Naive thymus-derived CD4-positive, alpha-beta T cell (primary cell): ENCODE measurements at places on chromosomes 7 and 10. TPM values are rescaled to one million over a fixed set of nuclear protein-coding genes. Genes with fewer than 3 reads are reported as not detected.

DNA sequence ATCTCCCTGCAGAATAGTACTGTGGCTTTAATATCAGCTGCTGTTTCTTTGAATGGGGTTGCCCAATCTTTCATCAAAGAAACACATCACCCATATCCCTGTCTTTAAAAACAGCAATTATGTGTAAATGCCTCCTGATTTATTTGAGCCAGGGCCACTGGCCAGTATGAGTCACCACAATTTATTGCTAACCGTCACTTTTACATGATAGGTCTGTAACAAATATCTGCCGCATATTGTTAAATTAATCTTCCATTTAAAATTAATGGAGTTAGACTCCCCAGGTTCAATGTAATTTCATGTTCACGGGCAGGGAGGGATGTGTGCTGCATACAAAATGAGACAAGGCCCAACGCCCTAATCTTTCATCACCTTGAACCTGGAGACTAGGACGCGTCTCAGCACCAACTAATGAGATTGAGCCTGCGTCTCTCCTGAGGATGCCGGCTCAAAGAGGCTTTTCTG, 673.4 kb downstream of the AUTS2 start:
- no peak for DNase-seq
- no peaks in the 10 kb centered on the region for H3K4me1 ChIP-seq
- H3K27ac ChIP-seq: no peak overlapping the region

DNA sequence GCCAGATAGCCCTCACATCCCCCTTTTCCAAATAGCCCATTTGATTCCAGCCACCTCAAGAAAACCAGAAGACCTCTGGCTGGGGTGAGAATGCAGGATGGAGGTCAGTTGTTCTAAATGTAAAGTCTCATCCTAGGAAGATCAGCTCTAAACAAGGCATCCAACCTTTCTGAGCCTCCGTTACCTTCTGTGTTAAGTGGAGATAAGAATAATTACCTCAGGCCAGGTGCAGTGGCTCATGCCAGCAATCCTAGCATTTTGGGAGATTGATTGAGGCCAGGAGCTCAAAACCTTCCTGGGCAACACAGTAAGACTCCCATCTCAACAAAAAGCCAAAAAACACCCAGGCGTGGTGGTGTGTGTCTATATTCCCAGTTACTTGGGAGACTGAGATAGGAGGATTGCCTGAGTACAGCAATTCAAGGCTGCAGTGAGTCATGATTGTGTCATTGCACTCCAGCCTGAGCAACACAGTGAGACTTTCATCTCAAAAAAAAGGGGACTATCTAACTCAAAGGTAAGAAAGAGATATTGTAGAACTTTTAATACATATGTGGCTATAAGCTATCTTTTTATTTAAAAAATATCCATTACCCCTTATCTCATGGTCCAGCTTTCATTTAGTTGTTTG, 43.5 kb downstream of the PRTFDC1 start:
- H3K27me3 ChIP-seq: no peaks in the 10 kb centered on the region
- no peak for DNase-seq
- no peaks in the 10 kb centered on the region for H3K4me1 ChIP-seq
- H3K36me3 ChIP-seq: no peaks in the 10 kb centered on the region
- no peak overlapping the region for H3K4me3 ChIP-seq

DNA sequence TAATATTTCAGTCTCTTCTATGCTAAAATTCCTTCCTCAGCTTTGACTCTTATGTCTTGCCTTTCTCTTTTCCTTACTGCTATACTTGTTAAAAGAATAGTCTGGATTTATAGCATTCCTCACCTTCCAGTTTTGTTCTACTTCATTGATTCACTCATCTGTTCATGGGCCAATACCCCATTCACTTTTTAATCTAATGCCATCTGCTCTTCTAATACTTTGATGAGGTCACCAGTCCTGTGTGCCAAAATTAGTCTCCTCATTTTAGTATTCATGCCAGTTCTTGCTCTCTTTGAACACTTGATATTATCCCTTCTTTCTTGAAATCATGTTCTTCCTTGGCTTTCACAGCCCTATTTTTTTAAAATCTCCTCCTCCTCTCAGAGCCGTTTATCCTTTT, 19.3 kb downstream of the STK17A start:
- H3K4me3 ChIP-seq: no peak overlapping the region
- no peaks in the 10 kb centered on the region for H3K27me3 ChIP-seq
- peaks cover 65% of the 10 kb centered on the region for H3K4me1 ChIP-seq
- peak overlapping the region; percentile 49 for H3K27ac ChIP-seq
- peaks cover 37% of the 10 kb centered on the region for H3K36me3 ChIP-seq

GRCh38 chr10:119132521-119133345, 28.8 kb downstream of the DENND10 start:
- H3K36me3 ChIP-seq: peaks cover 15% of the 10 kb centered on the region
- H3K4me1 ChIP-seq: peaks cover 8% of the 10 kb centered on the region
- no peak for DNase-seq
- H3K27ac ChIP-seq: peak overlapping the region; percentile 66

The GRID1 gene
- not detected for total RNA-seq

GRCh38 chr10:21347043-21347784, 178.3 kb downstream of the SKIDA1 start:
- no peak for DNase-seq
- no peaks in the 10 kb centered on the region for H3K36me3 ChIP-seq
- H3K27ac ChIP-seq: no peak overlapping the region
- H3K4me3 ChIP-seq: no peak overlapping the region
- no peaks in the 10 kb centered on the region for H3K27me3 ChIP-seq

GRCh38 chr10:61125560-61126170, 181.7 kb upstream of the RHOBTB1 start:
- no peaks in the 10 kb centered on the region for H3K36me3 ChIP-seq
- DNase-seq: no peak
- no peak overlapping the region for H3K4me3 ChIP-seq
- H3K27me3 ChIP-seq: no peaks in the 10 kb centered on the region
- H3K27ac ChIP-seq: no peak overlapping the region
- no peaks in the 10 kb centered on the region for H3K4me1 ChIP-seq

The ABI1 gene
- total RNA-seq: 64.3 TPM

DNA sequence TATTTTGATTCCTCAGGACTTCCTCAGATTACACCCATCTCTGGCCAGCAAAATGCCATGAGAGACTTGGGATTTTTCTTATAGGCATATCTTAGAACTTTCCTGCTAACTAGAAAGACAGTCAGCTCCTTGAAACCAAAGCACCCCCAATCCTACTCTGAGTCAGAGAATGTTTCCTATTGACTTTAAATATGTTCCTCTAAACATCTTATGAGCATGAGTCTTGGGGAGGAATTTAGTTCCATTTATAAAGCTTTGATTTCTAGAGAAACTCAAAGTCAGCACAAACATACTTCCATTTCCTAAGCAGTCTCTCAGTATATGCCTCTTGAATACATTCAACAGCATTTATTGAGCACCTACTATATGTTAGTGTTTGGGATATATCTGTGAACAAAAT, 128.5 kb downstream of the INHBA start:
- DNase-seq: no peak
- no peaks in the 10 kb centered on the region for H3K36me3 ChIP-seq
- no peaks in the 10 kb centered on the region for H3K27me3 ChIP-seq
- no peak overlapping the region for H3K27ac ChIP-seq
- H3K4me3 ChIP-seq: no peak overlapping the region
- H3K4me1 ChIP-seq: no peaks in the 10 kb centered on the region
